ENCODE measurements at places on chromosomes 5 and 9.

- no peak for DNase-seq
These were observed 406.5 kb upstream of the EDIL3 start for GRCh38 chr5:84791138-84791537.

GRCh38 chr9:69519470-69520240, 152.5 kb downstream of the APBA1 start:
- DNase-seq: no peak

DNA sequence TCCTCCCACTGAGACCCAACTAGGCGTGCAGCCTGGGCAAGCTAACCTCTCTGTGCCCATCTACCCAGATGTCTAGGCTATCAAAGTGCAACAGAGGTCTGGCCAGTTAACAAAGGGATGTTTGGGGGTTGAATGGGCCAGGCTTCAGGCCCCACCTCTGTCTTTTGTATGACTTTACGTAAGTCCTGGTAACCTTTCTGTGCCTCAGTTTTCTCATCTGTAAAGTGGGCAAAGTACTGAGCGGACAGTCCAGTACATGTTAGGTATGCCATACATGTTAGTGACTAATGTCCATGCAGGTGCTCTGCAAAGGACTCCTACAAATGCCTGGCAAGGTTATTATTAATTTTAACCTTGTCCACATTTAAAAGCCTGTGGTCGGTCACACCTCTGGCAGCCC, 14.0 kb downstream of the NR5A1 start:
- DNase-seq: no peak

- no peak for DNase-seq
These were observed 66.8 kb downstream of the PLPP1 start for GRCh38 chr5:55467862-55468551.

DNA sequence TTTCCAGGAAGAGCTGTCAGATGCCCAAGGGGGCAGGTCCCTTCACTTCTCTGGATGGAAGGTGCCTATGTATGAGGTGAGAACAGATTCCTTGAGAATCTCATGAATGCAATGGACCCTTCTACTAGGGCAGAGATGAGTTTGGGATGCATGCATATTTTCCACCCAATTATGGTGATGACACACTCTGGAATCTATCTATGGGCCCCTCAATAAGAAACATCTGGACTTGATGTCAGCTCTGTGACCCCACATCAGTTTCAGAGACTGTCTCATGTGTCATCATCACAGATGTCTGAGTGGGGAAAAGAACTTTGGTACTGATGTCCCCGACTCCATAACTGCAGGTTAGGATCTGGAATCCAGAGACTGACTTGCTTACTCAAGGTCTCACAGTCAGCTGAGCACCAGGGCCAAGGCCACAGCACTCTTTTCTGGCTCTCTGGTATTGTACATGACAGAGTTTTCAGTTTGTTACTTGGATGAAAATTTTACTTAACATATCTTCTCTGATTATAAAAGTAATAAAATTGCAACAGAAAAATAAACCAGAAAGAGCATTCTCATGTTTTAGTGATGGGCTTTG, 177.0 kb downstream of the DCP2 start:
- no peak for DNase-seq

DNA sequence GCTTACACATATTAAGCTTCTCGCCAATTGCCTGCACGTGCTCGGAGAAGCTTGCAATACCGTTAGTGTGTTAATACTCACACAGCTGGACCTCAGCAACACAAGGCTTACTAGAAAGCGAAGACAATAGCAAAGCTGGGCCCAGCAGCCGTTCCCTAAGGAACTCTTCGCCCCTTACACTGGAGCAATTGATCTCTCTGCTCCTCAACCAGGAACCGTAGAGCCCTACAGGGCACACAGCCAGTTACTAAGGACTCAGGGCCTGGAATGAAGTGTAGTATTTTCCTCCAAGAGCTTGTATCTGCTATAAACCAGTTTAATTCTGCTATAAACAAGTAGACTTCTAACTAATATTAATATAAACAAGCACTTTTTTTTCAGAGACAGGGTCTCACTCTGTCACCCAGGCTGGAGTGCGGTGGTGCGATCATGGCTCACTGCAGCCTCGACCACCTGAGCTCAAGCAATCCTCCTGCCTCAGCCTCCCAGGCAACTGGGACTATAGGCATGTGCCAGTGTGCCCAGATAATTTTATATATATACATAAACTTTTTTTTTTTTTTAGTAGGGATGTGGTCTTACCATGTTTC, 67.0 kb upstream of the SIMC1 start:
- no peak for DNase-seq
